ENCODE measurements at places on chromosomes 3 and 15. TPM values are rescaled to one million over a fixed set of nuclear protein-coding genes. Genes with fewer than 3 reads are reported as not detected.

The GOLGA6L7 gene
- not detected for total RNA-seq

The B3GNT5 gene
- total RNA-seq: 0.11 TPM

The CEP19 gene
- 2.6 TPM for total RNA-seq

The CPNE4 gene
- not detected for total RNA-seq

The OR5H6 gene
- total RNA-seq: not detected

The ST8SIA2 gene
- not detected for total RNA-seq

The TRH gene
- not detected for total RNA-seq

The LPP gene
- total RNA-seq: 1,791 TPM

The RLBP1 gene
- total RNA-seq: not detected

The NFKBIZ gene
- total RNA-seq: 349 TPM

The MYO5C gene
- 11.0 TPM for total RNA-seq

The NR1I2 gene
- not detected for total RNA-seq

The ERC2 gene
- total RNA-seq: 0.11 TPM

The USP4 gene
- 94.7 TPM for total RNA-seq
